ENCODE measurements at places on chromosomes 16 and 17.

DNA sequence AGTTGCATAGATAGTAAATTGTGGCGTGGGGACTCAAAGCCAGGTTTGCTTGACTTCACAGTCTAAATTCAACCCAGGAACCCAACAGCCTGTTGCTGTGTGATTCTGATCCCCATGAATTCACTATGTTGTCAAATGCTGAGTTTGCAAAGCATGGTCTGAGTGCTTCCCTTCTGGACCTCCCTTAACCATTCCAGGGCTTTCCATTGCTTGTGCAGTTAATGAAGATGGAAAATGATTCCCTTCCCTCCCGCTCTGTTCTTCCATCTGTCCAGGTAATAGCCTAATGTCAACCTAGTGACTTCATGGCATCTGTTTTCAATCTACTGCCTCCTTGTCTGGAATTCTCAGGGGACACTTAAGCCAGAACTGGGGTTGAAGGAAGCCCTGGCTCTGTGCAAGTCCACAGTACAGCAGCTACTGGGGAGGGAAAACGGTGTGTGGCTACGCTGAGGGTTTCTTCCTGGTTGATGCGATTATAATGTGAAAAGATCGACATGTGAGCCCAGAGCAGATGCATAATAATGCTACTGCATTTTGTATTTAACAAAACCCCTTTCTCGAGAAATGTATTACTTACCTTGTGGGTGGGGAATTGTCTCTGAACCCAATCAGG, 206.7 kb downstream of the CDH13 start:
- DNase-seq: peak; percentile 23

GRCh38 chr17:31593806-31594205, 202.3 kb downstream of the RAB11FIP4 start:
- peak; percentile 90 for DNase-seq

DNA sequence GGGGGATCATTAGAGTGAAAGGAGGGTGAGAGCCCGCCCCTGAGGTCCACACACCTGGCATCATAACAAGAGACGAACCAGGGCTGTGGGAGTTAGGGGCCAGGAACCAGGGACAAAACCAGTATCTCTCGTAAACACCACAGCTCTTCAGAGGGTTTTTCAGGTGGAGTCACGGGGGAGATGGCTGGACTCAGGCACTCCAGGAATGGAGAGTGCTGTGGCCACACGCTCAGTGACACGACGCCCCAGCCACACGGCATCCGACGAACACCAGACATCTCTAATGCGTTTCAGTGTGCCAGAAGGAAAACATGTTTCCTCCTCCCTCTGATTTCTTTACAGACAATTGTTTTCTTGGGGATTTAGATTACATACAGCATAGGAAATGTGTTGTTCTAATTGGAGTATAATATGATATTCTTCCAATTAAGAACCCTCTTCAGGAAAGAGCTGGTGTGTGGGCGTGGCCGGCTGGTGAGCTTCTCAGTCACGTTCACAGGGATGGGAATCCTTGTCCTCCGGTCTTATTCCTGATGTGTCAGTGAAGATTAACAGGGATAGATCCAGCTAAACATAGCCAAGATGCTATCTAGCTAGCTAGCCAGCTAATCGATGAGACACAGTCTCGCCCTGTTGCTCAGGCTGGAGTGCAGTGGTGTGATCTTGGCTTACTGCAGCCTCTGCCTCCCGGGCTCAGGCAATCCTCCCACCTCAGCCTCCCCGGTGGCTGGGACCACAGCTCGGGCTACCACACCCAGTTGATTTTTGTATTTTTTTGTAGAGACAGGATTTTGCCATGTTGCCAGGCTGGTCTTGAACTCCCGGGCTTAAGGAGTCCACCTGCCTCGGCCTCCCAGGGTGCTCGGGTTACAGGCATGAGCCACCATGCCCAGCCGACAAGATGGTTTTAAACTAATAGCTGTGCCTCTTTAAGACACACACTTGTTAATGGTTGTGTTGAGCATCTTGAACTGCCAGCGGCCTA, 98.6 kb downstream of the BANP start:
- DNase-seq: no peak

DNA sequence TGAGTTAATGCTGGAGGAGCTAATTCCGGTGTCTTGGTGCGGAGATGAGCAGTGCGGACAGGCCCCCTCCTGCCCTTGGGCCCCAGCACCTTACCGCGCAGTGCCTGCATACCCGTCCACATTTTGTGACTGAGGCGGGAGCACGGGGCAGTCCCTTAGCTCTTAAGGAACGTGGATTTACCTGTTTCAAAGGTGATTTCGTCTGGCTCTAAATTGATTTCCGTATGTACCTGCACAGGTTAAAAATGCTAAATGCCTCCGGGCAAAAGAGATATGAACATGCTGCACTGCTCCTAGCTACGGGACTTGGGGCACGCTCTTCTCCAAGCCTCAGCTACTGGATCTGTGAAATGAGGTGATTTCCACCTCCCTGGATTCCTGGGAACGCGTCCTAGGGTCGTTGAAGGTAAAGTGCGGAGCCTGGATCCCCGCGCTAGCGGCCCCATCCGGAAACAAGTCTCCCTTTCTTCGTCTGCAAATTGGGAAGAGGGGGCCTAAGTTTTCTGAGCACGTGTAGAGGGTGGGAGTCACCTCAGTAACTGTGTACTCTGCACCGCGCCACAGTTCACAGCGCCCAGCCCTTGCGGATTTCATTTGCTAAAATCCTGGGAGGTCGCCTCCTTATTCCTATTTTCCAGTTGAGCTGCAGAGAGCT, 669 bp upstream of the CRISPLD2 start:
- no peak for DNase-seq

DNA sequence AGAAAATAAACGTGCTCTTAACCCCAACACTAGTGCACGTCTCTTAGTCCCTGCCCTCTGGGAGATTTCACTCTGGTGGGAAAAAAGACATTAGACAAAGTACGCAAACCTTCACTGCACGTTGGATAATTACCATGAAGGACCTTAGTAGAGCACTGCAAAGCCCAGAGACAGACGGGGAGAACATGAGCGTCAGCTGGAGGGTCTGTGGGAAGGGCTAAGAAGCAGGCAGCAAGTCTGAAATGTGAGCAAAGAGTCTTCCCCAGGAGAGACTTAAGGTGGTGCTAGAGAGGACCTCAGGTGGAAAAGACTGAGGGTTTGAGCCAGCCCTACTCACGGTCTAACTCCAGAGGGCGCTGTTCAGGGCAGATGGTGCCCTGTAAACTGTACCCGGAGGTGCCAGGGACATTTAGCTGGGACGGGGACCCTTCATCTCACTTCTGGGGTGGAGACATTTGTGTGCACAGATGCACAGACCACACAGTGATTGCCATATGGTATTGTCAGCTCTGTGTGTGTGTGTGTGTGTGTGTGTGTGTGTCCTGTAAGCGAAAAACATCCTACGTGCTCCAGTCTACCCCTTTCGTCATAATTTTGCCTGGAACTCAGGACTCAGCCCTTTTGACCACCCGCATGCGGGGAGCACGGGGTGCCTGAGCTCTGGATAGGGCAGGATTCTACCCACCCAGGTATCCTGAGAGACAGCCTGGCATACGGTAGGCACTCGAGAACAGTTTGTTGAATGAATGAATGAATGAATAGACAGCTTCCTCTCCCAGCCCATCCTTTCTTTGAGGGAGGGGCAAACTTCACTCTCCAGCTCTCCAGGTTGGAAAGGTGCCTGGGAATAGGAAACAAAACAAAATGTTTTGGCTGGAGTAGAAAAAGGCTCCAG, 10.1 kb upstream of the STAC2 start:
- DNase-seq: peak; percentile 45

DNA sequence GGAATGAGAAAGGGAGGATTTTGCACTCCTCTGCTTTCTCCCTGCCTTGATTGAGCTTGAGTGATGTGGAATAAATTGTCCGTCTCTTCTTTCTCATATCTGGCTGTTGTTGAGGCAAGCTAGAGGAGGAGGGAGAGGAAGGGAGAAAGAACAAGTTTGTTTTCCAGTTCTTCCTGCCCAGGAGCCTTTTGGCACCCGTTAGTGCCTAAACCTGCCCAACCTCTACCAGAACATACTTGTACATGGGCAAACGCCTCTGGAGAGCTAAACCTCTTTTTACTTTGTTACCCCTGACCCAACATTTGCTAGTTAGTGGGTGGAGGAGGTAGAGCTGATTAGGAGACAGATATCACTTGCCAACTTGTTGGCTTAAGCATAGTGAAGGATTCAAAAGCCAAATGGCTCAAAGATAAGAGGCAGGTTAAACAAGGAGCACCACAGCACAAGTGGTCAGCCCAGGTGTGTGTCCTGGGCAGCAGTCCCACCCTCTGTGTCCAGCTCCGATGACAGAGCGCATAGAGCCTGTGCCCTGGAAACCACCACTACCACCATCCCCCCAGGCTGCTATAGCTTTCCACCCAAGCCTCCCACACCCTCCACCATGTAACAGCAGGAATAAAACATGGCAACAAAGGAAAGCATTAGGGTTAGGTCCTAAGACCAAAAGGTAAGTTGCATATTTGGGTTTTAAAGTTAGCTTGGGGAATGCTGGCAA, 6.5 kb downstream of the ODF4 start:
- no peak for DNase-seq

GRCh38 chr17:77875881-77876509, 82.5 kb upstream of the TNRC6C start:
- peak; percentile 34 for DNase-seq

DNA sequence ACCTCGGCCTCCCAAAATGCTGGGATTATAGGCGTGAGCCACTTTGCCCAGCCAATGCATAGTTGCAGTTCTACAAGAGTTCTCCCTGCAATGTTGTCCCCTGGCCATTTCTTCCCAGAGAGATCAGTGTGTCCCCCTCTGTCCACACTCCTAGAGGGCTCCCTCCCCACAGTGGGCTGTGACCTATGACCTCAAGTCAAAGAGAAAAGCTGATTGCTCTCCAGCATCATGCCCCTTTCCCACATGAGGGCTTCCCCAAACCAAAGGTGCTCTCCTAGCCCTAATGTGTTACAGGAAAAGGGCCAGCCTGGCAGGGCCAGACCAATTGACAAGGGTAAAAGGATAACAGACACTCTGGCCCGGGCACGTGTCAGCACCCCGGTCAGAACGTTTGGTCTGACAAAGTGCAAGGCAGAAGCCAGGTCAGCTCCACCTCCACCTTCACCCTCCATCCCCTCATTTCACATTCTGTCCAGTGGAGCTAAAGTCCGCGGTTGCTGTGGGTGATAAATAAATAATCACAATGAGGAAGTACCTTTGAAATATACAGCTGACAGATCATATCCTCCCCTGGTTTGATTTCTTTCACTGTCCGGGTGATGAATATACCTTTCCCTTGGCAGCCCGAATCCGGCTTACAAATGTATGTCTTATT, 17.8 kb downstream of the TTLL6 start:
- no peak for DNase-seq

DNA sequence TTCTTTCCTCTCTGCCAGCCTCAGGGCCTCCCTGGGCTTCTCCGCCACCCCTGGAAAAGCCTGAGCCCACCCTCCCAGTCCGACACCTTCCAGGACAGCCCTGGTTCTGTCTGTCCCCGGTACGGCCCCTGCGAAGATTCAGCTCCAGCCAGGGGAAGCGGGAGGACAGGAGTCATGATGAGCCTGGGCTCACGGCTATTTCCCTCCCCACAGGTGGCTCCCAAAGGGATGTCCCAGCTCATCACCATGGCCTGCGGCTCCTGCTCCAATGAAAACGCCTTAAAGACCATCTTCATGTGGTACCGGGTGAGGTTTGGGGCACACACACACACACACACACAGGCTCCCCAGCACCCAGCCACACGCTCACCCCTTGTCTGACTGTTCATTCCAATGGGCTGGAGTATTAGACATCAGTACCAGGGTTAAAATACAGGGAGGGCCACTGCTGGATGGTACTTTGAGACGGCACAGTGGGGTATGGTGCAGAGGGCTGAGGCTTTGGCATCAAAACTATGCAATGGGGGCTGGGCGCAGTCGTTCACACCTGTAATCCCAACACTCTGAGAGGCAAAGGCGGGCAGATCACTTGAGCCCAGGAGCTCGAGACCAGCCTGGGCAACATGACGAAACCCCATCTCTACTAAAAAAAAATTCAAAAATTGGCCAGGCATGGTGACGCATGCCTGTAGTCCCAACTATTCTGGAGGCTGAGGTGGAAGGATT, 32.8 kb downstream of the TMEM186 start:
- no peak for DNase-seq

GRCh38 chr16:57390636-57391295, 13.8 kb upstream of the CCL17 start:
- DNase-seq: no peak

- DNase-seq: no peak
Observed at GRCh38 chr17:47883589-47884426, 12.2 kb upstream of the SP2 start.

- no peak for DNase-seq
Observed at GRCh38 chr17:3981455-3981854, 17.2 kb upstream of the ATP2A3 start.

DNA sequence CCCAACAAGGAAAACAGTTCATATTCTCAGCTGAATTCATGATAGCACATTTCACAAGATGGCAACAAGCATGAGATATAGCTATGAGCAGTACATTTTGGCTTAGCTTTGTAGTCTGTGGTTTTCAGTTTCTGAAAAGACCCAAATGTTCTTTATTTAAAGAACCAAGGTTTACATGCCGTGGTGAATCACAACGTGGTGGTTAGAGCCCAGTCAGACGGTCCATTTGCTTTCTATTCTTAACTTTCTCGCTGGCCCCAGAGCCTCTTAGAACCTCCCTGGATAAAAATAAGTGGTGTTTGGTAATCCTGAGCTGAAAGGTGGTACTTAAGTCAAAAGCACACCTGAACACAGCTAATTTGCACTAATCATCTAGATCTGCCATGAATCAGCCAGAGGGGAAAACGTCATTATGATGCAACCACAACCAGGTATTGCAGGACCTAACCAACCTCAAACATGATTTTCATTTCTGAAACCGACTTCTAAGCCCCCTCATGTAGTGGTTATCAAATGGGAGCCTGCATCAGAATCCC, 18.6 kb upstream of the HAPSTR1 start:
- peak; percentile 91 for DNase-seq

DNA sequence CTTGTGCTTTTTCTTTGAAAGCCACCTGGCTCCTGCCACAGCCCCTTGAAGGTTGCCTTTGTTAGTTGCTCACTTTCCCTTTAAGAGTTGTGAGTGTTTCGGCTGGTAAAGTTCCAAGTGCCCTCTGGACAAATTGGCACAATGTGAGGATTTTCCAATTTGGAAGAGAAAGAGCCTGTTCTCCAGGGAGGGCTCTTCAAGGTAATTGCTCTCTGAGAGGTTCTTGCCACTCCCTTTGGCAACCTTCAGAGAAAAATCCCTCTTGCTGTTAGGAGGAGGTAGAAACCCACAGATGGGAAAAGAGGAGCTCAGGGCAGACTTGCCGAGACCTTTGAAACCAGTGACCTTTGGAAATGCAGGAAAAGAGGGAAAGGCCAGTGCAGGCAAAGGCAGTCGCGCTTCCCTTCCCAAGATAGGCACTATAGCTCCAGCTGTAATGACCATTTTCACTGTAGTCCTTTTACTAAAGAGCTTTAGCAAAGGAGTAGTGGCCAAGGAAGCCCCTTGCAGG, 49.0 kb upstream of the AKAP1 start:
- DNase-seq: no peak
